ENCODE measurements at places on chromosomes 5 and 9.

DNA sequence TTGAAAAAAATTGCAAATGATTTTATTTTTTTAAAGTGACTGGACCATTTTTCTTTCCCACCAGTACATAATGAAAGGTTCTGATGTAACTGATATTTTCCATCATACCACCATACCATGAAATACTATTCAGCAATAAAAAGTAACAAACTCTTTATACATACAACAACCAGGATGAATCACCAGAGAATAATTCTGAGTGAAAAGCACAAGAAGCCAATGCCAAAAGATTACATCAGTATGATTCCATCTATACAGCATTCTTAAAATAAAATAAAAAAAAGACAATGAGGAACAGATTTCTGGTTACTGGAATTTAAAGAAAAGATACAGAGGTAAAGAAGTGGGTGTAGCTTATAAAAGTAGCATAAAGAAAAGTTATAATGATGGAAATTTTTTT, 423.7 kb upstream of the ST8SIA4 start:
- DNase-seq, result no peak

- no peak for DNase-seq
These were observed 576.5 kb downstream of the CSNK1G3 start for GRCh38 chr5:124088289-124089032.

GRCh38 chr5:34022121-34022705, 14.4 kb upstream of the AMACR start:
- no peak for DNase-seq

DNA sequence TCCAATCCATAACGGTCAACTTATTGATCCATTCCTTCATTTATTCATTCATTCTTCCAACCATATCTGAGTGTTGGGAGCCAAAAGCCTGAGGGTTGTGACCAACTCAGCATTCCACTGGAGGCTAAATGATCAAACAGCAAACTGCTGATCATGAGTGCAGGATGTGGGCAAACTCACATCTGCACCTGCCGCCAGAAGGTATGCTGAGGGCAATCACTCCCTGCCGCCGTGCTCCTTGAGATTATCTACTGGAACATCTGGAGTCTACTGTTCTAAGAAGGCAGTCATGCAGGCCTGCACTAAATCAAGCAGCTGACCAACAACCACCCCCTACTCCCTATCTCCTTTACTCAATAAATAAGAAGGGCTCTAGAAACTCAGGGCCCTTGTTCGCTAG, 184.0 kb downstream of the TTLL11 start:
- no peak for DNase-seq

GRCh38 chr5:395156-395920, 47.6 kb upstream of the EXOC3 start:
- no peak for DNase-seq

- DNase-seq, result no peak
These were observed 29.7 kb downstream of the DAPK1 start for GRCh38 chr9:87527211-87527916.

DNA sequence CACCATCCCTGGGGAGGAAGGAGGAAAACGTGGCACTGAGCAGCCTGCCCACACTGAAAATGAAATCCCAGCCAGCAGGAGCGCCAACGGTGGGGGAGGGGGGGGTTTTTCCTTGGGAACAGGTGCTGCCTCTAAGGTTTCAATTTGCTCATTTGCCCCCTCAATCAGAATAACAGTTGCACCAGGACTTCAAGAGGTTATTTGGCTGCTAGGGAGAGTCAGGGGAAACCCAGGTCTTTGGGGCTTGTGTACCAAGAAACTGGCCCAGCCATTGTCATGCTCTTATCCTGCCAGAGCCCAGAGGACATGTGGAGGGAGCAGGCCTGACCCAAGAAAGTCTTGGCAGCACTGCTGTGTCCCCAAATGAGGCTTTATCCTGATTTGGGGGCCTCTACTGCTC, 66.5 kb downstream of the NDFIP1 start:
- DNase-seq, result no peak

DNA sequence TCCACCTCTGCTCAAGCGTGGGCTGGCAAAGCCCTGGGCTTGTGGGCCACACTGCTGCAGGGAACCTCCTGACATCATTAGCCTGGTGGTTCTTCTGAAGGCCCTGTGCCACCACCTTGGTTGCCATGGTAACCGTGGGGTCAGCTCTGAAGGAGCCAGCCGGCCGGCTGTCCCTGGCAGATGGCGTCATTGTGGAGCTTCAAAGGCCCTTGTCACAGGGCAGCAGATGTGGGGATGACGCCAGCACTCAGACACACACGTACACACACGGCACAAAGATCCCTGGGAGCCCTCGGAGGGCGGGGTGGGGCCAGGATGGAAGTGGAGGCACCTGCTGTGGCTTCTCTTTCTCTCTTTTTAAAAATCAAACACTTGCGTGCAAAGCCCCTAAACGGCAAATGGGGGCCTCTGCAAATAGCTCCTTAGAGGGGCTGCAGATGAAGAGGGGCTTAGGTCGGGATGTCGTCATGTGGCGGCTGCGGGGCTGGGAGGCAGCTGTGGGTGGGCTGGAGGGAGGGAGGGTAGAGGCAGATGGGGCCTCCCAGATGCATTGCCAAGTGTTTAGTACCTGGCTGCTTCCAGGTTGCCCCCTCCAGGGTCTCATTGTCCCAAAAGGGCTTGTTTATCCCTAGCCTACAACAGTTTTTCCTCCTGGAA, 19.5 kb upstream of the RPL26L1 start:
- no peak for DNase-seq

DNA sequence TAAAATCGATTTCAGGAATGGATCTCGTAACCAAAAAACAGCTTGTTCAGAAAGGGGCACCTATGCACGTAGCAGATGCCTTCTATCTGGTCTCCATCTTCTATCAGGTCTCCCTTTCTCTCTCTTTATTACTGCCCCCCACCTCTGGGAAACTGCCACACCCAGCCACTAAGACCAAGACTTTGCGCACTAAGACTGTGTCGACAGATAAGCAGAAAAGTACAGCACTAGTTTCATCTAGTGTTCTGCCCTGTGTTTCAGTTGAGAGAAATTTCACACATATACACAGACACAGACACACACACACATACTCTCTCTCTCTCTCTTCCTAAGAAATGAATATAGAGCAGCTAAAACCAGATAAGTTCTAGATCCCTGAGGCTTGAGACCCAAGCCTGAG, 210.1 kb upstream of the MAP3K1 start:
- DNase-seq, result no peak

DNA sequence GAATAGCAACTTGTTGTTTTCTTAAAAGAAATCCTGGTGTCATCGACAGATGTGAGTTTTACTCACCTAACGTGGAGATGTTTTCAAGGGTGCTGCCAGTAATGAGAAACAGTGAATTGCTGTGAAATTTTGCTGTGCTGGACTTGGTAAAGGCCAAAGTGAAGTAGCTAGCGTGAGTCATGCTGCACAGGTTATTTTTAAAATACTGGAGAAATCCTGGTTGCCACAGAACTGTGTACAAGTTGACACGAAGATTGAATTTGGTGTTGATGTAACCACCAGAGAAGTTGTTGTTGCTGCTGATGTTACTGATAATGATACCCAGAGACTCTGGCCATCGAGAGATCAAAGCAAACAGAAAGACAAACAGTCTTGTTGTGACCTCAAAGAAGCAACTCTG, 187.9 kb upstream of the NFIL3 start:
- no peak for DNase-seq

DNA sequence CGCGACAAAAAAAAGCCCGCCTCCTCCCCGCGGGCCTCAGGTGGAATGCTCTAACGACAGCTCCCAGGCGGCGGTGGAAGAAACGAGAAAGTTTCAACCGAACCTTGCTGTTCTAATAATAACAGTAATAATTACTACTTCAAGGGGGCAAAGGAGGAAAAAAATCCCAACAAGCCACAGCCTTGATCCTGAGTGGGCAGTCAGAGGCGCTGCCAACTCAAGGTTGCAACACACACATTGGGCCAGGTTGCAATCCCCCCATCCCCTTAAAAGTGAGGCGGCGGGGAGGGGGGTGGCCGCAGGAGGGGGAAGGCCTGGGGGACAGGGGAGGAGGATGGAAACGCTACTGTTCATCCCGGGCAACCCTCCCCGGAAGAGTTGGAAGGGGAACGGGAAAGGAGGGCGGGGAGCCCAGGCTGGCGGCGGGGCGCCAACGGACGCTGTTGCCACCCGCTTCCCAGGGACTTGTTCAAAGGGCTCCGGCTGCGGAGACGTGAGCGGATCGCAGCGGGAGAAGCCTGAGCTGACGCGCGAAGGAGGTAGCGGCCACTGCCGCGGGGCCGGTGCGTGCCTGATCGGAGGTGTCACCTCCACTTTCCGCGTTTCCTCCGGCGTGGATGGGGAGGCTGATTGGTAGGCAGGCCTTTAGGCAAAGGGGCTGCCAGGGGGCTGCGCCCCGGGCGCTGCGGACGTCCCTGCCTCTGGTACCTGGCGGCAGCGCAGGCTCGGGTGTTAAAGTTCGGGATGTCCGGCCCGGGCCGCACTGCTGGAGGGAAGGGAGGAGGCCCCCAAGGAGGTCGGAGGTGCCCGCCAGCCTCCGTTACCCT, 647 bp downstream of the SMARCA2 start:
- peak; percentile 21 for DNase-seq

DNA sequence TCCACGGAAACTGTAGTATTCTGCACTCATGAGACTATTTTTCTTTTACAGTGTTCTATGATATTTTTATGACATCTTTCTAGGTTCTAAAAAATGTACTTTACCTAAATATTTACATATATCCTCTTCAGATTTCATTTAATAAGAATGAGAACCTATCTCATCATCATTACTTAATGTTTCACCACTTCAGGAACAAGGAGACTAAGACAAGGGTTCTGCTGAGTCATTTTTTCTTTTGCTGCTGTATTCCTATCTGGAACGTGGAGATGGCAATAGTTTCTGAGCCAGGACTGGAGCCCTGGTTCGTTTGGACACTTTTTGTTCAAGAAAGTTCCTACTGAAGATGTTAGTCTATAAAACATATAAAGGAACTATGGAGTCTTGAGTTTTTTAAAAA, 258.2 kb upstream of the MAP3K1 start:
- no peak for DNase-seq

- no peak for DNase-seq
These were observed 1352.6 kb upstream of the NUDT12 start for GRCh38 chr5:104915226-104915625.

- no peak for DNase-seq
These were observed 11.5 kb downstream of the LARP1 start for GRCh38 chr5:154766558-154767281.

- DNase-seq, result no peak
These were observed 549.1 kb upstream of the DAP start for GRCh38 chr5:11310158-11310557.

- no peak for DNase-seq
These were observed 154.6 kb upstream of the ZNF608 start for GRCh38 chr5:124901081-124901480.

DNA sequence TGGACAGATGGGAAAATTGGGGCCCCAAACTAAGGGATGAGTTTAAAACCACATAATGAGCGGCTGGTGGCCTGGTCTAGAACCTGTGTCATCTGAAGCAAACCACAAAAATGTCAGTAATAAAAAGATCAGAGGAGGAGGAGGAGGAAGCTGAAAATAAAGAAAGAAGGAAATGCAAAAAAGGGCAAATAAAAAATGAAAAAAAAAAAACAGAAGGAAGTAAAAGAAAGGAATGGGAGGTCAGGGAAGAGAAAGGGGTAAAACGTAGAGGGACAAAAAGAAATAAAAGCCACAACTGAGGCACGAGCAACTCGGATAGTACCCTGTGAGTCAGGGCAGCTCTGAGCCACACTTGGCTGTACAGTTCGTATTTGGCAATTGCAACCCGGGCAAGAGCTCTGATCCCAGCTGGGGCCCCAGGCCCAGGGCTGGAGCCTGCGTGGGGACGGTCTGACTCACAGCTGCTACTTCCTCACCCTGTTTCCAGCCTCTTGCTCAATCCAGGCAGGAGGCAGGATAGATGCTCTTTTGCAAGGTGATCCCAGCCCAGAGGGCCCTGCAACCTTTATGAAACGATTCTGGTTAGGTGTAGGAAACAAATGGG, 137.9 kb upstream of the TRIM32 start:
- peak; percentile 64 for DNase-seq

GRCh38 chr5:73748510-73749400, 122.8 kb downstream of the ARHGEF28 start:
- no peak for DNase-seq

DNA sequence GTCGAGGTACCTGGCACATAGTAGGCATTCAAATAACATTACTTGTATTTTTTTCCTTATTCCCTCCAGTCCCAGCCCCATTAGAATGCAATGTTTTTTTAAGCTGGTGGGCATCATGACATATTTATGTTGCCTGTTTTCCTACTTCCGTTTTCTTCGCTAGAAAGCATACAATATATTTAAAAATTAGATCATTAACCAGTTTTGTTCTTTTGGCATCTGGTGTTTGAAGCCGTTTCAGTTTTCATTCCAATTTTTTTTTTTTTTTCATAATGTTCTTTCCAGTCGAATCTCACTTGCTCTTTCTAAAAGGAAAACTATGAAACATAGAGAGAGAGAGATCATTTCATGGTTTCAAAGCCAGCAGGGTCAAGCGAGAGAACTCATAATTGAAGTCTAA, 228.3 kb upstream of the C9orf72 start:
- DNase-seq, result no peak

- DNase-seq, result no peak
These were observed 170.1 kb downstream of the SLF1 start for GRCh38 chr5:94788527-94788926.

DNA sequence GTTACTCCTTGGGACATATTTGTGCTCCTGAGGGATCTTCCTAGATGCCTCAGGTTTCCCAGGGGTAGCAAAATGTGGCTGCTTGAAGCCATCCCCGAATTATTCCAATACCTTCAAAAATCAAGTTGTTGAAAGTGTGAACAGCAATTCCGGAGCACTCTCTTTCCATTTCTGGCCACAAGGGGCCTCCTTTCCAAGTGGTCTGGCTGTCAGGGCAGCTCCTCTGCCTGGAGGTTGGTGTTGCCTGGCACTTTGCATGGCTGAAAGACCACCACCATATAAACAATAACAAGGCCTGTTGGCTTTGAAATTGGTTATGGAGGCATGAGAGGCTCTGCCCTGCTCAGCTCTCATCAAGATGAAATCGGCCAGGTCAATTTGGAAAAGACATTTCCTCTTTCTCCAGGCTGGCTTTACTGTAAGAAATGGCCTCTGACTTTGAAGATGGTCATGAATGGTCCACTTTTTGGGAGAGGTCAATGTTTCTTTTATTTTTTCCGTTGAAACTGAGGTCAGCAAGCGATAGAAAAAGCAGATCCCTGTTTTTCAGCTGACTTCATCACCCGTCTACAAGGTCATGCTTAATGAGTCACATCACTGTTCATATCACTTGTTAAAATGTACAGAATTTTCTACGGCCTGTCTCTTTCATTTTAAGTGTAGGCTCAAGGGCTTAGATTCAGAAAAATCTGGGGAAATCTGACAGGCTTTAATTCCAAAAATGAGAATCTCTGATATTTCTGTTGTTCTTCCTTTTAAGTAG, 481.1 kb upstream of the ZNF608 start:
- peak; percentile 49 for DNase-seq

- DNase-seq, result peak; percentile 68
These were observed 19.3 kb upstream of the SMIM32 start for GRCh38 chr5:136212252-136212721.
